Forelimb muscle (tissue), 1 donor: ENCODE measurements at places on chromosomes 11 and 22. TPM values are rescaled to one million over a fixed set of nuclear protein-coding genes. Genes with fewer than 3 reads are reported as not detected.

The E2F8 gene
- polyA plus RNA-seq = 22.4 TPM

The OR52H1 gene
- polyA plus RNA-seq = not detected

The OR5P2 gene
- not detected for polyA plus RNA-seq

The CCDC89 gene
- polyA plus RNA-seq = 2.8 TPM

The CARS1 gene
- 20.6 TPM for polyA plus RNA-seq

The CNTN5 gene
- polyA plus RNA-seq = 4.2 TPM

The POU2F3 gene
- 0.04 TPM for polyA plus RNA-seq

The KIRREL3 gene
- polyA plus RNA-seq = 0.80 TPM

- DNase-seq = no peak
Measured at GRCh38 chr11:60274416-60274815, 6.0 kb upstream of the MS4A4A start.

GRCh38 chr22:44088976-44089570 lies 65.0 kb downstream of the PARVB start:
- DNase-seq = no peak

GRCh38 chr22:46012182-46012880 lies 35.4 kb upstream of the WNT7B start:
- no peak for DNase-seq

- DNase-seq = no peak
Measured at GRCh38 chr22:27336151-27337090, 465.1 kb downstream of the MN1 start.

DNA sequence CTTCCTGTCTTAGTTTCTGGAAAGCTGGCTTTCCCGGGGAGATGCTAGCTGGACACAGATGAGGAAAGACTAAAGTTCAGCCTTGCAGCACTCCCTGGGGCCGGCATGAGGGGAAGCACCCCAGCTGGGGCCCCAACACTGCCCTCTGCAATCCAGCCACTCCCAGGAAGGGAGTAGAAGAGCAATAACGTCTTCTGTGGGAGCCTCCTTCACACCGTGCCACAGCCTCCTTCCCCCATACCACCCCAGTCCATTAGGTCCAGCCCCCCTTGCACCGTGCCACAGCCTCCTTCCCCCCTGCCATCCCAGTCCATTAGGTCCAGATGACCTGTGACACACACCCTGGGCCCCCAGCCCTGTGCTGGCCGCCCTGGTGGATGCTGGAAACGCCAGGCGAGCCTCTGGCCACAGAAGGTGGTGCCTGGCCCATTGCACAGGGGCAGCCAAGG lies 44.1 kb upstream of the PRDM11 start:
- no peak for DNase-seq

GRCh38 chr22:45008186-45008681 lies 1.6 kb downstream of the PHF21B start:
- no peak for DNase-seq

DNA sequence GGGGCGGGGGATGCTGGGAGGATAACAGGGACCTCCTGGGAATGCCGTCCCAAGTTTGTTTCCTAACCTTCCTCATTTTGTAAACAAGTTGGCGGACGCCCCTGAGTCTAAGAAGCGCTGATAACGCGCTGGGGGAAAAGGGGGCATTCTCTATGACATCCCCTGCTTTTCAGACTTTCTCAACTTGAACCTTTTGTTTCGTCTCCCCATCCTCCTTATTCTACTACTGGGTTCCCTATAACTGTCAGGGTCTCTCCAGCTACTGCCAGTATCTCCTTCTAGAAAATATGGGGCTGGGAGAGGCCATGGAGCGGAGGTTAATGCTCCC lies 654 bp downstream of the TMEM86A start:
- no peak for DNase-seq

- DNase-seq = no peak
Measured at GRCh38 chr22:36297568-36297967, 44.6 kb downstream of the APOL1 start.

DNA sequence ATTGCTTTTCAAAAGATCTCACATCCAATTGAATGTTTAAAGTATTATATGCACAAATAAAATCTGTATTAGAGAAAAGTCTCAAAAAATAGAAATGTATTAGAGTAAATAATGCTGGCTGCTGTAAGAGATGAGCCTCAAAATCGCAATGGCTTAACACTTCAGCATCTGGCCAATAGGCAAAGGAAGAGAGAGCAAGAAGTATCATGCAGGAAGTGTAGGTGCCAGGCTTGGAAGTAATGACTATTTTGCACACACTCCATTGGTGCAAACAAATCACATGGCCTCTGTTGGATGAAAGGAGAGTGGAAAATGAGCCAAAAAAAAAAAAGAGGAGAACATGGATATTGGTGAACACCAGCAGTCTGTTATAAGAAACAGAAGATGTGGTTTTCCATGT lies 193.0 kb upstream of the E2F8 start:
- no peak for DNase-seq

DNA sequence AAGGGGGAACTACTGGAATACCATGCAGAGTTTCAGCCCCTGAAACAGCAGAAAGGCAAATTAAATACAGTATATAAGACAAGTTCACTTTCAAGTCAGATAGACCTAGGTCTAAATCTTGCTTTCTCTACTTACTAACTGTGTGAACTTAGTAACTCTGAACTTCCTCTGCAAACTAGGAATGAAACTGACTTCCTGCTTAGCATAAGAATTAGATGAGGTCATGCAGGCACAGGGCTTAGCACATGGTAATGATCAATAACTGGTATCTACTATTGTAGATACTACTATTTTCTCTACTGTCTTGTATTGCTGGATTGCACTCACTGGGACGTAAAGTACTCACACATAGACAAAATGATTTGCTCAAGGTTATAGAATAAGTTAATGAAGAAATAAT lies 51.5 kb upstream of the MTNR1B start:
- DNase-seq = no peak

- no peak for DNase-seq
Measured at GRCh38 chr11:12694183-12694531, 19.9 kb downstream of the TEAD1 start.

DNA sequence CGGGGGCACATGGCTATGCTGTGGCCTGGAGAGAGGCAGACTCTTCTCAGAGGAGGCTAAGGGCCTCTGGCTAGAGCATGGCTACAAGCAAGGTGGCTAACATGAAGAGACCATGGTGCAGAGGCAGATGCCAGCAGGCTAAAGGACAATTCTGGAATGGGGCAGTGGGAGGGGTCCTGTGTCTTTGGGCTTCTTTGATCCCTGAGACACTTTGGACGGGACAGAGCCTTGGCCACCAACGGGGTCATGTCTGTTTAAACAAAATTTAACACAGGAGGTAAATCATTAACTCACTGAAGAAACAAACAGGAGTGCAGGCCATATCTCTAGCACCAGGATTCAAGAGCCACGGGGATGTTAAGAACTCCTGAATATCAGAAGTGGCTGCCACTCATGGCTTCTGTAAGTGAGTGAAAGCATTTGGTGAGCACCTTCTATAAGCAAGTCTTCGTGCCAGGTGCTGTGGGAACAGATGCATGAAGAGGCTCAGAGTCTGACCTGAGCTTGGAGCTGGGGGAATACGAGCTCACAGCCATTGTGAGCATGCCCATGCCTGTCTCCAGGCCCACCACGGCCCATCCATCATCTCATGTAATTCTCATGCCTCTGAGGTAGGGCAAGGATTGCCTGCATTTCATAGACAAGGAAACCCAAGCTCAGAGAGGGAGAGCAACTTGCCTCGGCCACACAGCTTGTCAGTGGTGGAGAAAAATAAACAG lies 18.3 kb upstream of the ZNRF3 start:
- DNase-seq = no peak

GRCh38 chr22:32607086-32607485 lies 132.5 kb downstream of the FBXO7 start:
- no peak for DNase-seq

- no peak for DNase-seq
Measured at GRCh38 chr11:66476173-66476840, 3.9 kb upstream of the DPP3 start.

DNA sequence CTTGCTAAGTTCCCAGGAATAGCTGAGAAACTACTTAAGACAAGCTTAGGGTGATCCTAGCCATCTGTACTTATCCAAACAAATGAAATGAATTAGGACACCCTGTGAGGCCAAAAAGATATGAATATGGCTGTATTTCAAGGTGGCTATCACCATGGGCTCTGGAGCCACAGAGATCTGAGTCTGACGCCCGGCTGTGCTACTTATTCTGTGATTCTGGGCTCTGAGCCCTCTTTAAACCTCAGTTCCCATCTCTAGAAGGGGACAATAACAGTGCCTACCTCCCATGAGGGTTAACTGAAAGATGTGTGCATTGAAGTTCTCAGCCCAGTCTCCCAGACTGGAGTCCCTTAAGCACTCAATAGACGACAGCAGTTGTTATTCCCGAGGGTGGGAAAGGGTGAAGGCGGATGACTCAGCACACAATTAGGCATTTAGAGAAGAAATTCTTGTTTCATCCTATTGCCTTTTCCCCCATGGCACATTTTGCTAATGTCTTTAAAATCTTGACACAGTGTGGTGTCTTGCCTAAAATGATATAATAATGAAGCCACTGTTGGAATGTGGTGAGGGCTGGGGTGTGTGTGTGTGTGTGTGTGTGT lies 132.5 kb downstream of the ADAMTS15 start:
- DNase-seq = no peak
